Peyer's patch (tissue), 4 donors: ENCODE measurements at places on chromosomes 7 and 10.
A peak's percentile ranks its signal among the peaks of the same experiment; 100 is the strongest.

GRCh38 chr7:99124236-99124635 lies 19.7 kb downstream of the SMURF1 start:
- no peaks in the 10 kb centered on the region for H3K36me3 ChIP-seq
- H3K27ac ChIP-seq: peak overlapping the region; percentile 6
- H3K4me1 ChIP-seq: no peaks in the 10 kb centered on the region
- no peaks in the 10 kb centered on the region for H3K27me3 ChIP-seq

- no peaks in the 10 kb centered on the region for H3K4me1 ChIP-seq
- no peaks in the 10 kb centered on the region for H3K27me3 ChIP-seq
- H3K27ac ChIP-seq: no peak overlapping the region
- H3K36me3 ChIP-seq: no peaks in the 10 kb centered on the region
Measured at GRCh38 chr7:144812379-144813283, 23.2 kb downstream of the TPK1 start.

- no peaks in the 10 kb centered on the region for H3K27me3 ChIP-seq
- no peaks in the 10 kb centered on the region for H3K4me1 ChIP-seq
- no peak for DNase-seq
- no peaks in the 10 kb centered on the region for H3K36me3 ChIP-seq
Measured at GRCh38 chr10:7070950-7071349, 339.9 kb downstream of the SFMBT2 start.

GRCh38 chr10:117668327-117669008 lies 125.9 kb downstream of the EMX2 start:
- H3K36me3 ChIP-seq: no peaks in the 10 kb centered on the region
- no peak overlapping the region for H3K27ac ChIP-seq
- H3K27me3 ChIP-seq: no peaks in the 10 kb centered on the region
- no peaks in the 10 kb centered on the region for H3K4me1 ChIP-seq
- no peak for DNase-seq
- H3K4me3 ChIP-seq: no peak overlapping the region

- H3K27me3 ChIP-seq: no peaks in the 10 kb centered on the region
- no peaks in the 10 kb centered on the region for H3K36me3 ChIP-seq
- no peak for DNase-seq
- no peak overlapping the region for H3K27ac ChIP-seq
- H3K4me3 ChIP-seq: no peak overlapping the region
Measured at GRCh38 chr10:101561068-101561915, 26.8 kb downstream of the POLL start.

GRCh38 chr7:136617176-136617575 lies 251.3 kb upstream of the CHRM2 start:
- no peak for DNase-seq
- H3K27ac ChIP-seq: no peak overlapping the region
- H3K27me3 ChIP-seq: no peaks in the 10 kb centered on the region
- no peaks in the 10 kb centered on the region for H3K4me1 ChIP-seq
- H3K36me3 ChIP-seq: no peaks in the 10 kb centered on the region

DNA sequence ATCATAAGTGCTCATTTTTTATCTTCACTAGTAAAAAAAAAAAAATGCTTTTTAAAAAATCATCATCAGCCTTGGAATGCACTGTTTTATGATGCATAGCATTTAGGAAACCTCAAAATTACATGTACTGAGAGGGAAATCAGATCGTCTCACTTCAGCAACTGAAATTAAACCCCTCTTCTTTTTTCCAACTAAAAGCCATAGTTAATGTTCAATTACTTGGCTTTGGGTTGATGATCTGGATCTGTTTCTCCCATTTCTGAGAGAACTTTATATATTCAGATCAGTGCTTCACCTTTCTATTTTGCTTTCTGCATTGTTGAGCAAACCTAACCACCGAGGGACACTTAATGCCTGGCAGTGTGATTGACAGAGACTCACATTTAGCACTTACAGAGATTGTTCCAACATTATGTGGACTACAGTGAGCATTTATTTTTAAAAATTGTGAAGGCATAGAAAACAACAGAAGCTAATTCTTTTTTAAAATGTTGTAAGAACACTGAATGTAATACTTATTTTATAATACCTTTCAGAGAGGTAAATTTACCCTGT lies 678.4 kb downstream of the PHTF2 start:
- H3K4me1 ChIP-seq: no peaks in the 10 kb centered on the region
- DNase-seq: no peak
- H3K27ac ChIP-seq: no peak overlapping the region
- no peaks in the 10 kb centered on the region for H3K36me3 ChIP-seq

GRCh38 chr7:82778021-82778420 lies 334.4 kb upstream of the CACNA2D1 start:
- H3K36me3 ChIP-seq: no peaks in the 10 kb centered on the region
- H3K4me1 ChIP-seq: no peaks in the 10 kb centered on the region
- no peak for DNase-seq
- H3K27ac ChIP-seq: no peak overlapping the region
- no peak overlapping the region for H3K4me3 ChIP-seq
- H3K27me3 ChIP-seq: no peaks in the 10 kb centered on the region

GRCh38 chr7:138669364-138669763 lies 31.8 kb downstream of the SVOPL start:
- no peak overlapping the region for H3K27ac ChIP-seq
- H3K27me3 ChIP-seq: no peaks in the 10 kb centered on the region
- no peak overlapping the region for H3K4me3 ChIP-seq
- no peaks in the 10 kb centered on the region for H3K36me3 ChIP-seq
- no peaks in the 10 kb centered on the region for H3K4me1 ChIP-seq
- no peak for DNase-seq

DNA sequence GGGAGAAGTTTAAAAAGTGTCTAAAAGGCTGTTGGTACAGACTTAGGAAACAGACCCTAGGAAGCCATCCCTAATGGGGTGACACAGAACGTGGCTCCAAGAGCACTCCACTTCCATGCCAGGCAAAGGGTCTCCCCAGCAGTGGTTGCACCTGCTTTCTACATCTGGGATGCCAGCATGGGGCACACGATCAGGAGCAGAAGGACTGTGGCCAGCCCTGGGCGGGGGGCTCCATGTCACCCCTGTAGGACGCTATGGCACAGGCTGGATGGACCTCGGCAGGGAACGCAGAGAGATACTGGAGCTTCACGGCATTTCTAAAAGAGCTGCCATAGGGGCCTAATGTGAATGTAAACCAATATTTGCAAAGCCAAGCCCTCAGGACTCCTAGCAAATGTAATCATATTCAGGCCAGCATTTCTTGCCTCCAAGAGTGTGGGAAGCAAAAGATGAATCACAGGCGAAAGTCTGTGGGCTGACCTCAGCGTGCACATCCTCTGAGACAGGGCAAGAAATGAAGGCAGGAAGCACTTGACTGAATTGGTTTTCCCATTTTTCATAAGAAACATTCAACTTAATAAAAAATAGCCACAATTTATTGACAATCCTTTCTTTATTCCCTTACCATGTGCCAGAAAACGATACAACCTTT lies 93.9 kb downstream of the ATXN7L1 start:
- H3K27ac ChIP-seq: no peak overlapping the region
- no peaks in the 10 kb centered on the region for H3K27me3 ChIP-seq
- H3K36me3 ChIP-seq: peaks cover 3% of the 10 kb centered on the region
- no peak overlapping the region for H3K4me3 ChIP-seq
